C1 segment of cervical spinal cord (tissue), 14 donors: ENCODE measurements at places on chromosomes 3 and 15.

- DNase-seq, result no peak
Observed at GRCh38 chr3:2476996-2477395, 378.3 kb downstream of the CNTN4 start.

DNA sequence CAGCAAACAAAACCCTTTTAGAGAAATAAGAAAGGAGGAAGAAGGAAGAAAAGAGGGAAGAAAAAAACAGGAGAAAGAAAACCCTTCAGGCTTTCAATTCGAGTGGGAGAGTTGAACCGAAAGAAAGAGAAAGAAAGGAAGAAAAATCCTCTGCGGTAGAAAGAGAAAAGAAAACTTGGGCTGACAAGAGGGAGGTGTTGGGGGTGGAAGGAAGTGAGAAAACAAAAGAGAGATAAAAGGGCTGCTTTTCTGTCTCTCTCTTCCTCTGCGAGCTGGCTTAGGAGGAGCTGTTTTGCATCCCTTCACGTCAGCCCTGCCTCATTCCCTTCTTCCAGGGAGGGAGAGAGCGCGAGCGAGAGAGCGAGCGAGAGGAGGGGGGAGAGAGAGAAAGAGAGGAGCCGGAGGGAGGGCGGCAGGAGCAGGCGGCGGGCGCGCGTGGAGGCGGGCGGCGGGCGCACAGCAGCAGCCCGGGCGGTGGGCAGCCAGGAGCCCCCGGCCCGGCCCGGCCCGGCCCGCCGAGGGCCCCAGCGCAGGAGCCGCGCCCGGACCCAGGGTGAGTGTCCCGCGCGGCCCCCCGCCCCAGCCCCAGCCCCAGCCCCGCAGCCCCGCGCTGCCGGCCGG lies at the start of gene ZNF710:
ZNF710 (plus strand) TSS at position 263 of the 621 bp plus-strand sequence. CDS start 65,814 bp downstream, outside the sequence.
- DNase-seq, result peak; percentile 57

DNA sequence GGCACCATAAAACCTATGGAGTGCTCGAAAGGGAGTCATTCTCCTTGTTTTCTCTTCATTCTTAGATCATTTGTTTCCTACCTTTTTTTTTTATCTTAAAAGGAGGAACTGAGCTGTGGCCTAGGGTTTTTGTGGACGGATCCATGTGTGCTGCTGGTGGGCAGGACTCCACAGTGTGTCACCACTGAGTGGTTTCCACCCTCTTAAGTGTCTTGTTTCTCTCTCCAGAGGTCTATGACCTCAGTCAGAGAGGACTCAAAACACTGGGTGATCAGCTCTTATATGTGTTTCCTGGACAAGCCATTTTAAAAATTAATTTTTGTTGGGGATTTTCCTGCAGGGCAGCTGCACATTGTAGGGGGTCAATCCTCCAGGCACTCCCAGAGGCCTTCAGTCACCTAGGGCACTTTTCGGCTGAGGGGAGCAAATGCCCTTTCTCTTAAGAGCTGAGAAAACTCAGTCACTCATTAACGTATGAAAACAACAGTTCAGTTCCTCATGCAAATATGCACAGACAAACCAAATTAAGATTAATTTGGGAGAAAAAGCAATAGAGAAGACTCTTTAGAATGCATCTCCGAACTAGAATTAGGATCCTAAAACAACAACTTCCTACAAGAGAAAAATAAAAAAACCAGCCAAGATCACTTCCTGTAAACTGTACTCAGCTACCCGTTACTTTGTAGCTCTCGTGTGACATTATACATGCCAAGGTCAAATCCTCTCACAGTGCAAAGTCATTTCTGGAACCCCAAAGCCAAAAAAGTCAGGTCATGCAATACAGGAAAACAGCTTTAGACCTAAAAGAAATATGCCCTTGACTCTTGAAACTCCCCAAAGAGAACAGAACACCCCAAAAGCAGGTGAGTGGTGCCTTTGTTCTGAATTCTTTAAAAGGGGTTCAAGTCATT lies 27.6 kb upstream of the FAM3D start:
- no peak for DNase-seq

GRCh38 chr3:34277110-34277509 lies 478.7 kb downstream of the PDCD6IP start:
- no peak for DNase-seq

- DNase-seq, result no peak
Observed at GRCh38 chr15:57251941-57252340, 124.4 kb upstream of the CGNL1 start.

DNA sequence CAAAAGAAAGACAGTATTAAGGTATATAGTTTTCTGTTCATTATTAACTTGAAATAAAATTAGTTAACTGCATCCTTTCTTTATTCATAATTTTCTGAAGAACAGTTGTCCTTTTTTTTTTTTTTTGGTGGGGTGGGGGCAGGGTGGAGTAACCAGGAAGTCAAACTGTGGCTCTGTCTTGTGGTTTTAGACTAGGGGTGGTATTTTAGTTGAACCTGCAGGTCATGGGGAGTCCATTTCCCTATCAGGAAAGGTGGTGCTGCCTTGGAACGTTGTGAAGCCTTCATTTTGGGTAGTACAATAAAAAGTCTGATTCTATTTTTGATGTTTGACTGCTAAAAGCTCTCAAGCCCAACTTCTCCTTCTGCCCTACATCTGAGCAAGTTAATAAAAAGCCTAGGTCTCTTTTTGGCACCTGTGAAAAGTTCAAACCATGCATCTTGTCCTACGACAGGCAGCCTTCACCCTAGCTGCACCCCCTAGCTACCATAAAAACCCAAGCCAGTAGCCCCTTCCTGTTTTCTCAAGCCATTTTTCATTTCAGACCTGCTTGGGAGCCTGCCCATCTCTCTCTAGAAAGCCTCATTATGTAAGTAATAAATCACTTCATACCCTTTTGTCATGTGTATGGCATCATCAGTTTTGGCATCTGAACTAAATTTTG lies 31.2 kb upstream of the RIOX2 start:
- no peak for DNase-seq

- no peak for DNase-seq
Observed at GRCh38 chr3:180548050-180548449, 53.9 kb upstream of the TTC14 start.
